ENCODE measurements at places on chromosomes 2 and 18.

- no peak for DNase-seq
Observed at GRCh38 chr2:83686863-83687262, 772.2 kb downstream of the SUCLG1 start.

DNA sequence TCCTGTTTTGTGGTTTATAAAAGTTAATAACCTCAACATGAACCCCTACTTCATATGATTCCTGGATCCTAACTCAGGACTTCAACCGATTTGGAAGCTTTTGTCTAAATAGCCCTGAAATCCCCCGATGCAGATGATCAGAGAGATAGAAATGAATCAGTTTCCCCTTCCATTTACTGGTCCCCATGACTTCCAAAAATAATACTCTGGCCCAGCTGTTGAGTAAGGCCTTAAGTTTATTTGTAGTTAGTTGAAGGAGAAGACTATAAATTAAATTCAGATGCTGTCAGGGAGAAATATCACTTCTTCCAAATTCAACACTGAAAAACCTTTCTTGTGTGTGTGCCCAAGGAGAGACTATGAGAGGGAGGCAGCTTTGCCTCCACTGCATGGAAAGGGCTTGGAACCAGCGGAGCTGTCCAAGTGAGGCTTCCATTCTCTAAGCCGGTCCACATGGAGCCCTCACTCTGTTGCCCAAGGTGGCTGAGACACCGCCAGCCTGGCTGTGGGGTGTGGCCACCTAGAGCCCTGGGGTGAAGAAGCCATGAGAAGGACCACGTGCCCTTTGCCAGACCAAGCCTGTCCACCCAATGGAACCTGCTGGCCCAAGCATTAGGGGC is 53.6 kb downstream of the PIEZO2 start:
- no peak for DNase-seq

- no peak for DNase-seq
Observed at GRCh38 chr2:190948671-190949070, 65.3 kb downstream of the STAT1 start.

- DNase-seq: no peak
Observed at GRCh38 chr18:13265911-13266217, 47.3 kb downstream of the LDLRAD4 start.

- DNase-seq: no peak
Observed at GRCh38 chr18:3388980-3389379, 61.0 kb upstream of the TGIF1 start.

- DNase-seq: no peak
Observed at GRCh38 chr18:36931106-36931505, 102.2 kb downstream of the KIAA1328 start.

DNA sequence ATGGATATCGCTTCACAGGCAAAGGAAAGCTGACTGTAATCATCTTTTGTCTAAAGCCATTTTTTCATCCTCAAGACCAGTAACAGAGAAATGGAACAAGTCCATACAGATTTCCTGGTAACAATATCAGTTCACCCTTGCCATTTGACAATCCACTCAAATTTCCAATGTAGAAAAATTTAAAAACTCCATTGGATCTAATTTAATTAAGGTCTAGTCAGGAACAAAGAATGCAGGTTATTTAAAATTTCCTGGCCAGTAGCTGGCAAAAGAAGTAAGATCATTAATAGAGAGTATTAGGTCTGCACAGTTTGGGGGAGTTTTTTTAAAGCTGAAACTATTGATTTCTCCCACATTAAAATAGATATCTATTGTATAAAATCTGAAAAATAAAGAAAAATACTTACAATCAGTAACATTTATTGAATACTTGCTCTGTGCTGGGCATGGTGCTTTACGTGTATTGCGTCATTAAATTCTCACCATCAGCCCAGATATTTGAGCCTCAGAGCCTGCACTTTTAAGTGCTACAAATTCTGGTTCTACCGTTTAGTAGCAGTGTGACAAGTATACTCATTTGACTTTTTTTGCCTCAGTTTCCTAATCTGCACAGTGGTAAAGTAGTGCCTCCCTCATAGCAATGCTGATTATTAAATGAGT is 41.8 kb downstream of the SMARCAL1 start:
- no peak for DNase-seq

DNA sequence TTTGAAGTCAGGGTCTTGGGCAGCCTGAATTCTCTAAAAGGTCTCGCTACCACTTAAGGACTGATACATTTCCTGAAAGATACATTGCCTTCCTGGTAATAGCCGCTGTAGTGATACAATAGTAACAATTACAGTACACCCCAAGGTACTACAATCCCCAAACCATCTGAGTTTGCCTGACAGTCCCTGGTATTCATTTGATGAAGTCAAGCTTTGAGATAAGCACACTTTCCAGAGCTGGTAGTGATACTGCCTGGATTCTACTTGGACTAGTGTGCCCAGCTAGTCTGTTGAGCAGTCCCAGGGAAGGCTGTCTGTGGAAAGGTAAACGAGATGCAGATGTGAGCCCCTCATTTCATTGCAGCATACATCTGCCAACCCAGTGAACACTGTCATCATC is 24.4 kb upstream of the ITGB6 start:
- DNase-seq: no peak

DNA sequence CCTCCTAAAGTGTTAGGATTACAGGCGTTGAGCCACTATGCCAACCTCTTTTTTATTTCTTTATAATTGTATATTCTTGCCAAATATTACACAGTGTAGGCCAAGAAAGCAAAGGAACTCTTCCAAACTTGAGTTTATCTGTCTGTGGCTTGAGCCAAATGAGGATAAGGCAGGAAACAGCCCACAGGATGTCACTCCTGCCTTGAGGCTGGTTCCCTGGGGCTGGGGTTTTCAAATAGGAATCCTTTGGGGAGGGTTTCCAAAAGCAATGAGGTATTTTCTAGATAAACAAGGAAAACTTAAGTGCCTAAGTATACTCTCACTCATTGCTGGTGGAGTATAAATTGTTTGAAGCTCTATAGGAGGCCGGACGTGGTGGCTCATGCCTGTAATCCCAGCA is 56.4 kb downstream of the ADCY3 start:
- DNase-seq: no peak

DNA sequence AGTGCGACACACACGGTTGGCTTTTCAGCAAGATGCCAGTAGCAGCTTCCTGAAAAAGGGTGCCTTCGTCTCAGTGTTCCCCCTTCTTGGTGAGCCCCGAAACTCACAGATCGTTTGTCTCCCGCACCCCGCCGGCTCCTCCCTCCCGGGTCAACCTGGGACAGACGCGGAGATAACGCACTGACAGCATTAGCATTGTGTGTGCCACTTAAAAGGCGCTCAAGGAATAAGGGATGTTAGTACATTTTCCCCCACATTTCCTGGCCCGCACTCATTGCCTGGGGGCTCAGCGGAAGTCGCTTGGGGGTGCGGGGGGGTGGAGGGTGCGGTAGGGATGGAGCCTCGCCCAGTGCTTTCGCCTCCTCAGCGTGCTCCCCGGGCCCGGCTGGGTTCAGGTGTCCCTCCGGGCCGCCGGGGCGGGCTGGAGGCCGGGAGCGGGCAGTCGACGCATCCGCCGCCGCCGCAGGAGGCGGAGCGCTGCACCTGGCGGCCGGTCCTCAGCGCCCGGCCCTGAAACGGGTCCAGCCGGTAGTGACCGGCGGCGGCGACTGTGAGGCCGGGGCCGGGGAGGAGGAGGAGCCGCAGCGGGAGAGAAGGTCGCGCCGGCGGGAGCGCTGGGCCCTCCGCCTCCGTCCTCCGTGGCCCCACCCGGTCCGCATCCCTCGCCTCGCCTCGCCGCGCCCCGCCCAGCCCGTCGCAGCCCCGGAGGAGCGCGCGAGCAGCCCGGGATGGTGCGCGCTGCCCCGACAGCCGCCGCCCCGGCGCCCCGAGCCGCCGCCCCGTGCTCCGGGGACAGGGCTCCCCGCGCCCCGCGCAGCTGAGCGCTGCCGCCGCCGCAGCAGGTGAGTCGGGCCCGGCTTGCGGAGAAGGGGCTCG is at the start of gene MFSD6:
Gene MFSD6 (plus strand): TSS at position 694 of the 876 bp plus-strand sequence. CDS start 27,675 bp downstream, outside the sequence.
- peak; percentile 46 for DNase-seq

DNA sequence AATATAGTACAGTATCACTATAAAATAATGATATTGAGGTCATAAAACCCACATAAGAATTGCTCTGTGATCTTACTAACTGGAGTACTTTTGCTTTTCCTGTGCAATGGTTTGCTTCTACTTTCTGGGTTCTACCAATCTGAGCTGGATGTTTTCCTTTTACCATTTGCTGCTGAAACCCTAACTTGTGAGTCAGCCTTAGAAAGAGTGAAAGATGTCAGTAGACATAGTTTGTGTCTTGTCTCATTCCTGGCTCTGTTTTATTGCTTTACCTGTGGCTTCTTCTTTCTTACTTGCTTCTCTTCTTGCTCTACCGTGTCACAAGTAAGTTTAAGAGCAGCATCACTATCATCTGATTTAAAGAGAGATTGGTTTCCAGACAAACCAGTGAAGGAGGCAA is 61.0 kb downstream of the MBD2 start:
- no peak for DNase-seq

GRCh38 chr2:182302174-182302573 is 124.7 kb downstream of the PDE1A start:
- DNase-seq: no peak

DNA sequence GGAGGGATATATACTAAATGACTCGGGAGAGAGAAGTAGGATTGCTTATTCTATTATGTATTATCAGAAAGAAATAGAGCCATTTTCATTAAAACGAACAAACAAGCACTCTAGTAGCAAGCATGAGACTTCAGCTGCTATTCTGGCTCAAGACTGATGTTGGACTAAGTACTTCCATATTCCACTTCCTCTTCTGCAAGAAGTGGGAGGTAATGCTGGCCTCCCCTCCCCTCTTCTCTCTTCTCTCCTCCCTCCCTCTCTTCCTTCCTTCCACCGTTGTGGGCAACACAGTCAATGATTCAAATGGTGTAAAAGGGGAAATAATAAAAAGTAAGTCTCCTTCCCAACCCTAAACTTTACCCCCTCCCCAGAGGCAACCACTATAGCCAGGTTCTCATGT is 62.6 kb downstream of the EMX1 start:
- DNase-seq: no peak

- DNase-seq: peak; percentile 86
Observed at GRCh38 chr2:10832203-10832936, 19.8 kb upstream of the PDIA6 start.

- peak; percentile 60 for DNase-seq
Observed at GRCh38 chr2:30231996-30232800, 864 bp downstream of the LBH start.

DNA sequence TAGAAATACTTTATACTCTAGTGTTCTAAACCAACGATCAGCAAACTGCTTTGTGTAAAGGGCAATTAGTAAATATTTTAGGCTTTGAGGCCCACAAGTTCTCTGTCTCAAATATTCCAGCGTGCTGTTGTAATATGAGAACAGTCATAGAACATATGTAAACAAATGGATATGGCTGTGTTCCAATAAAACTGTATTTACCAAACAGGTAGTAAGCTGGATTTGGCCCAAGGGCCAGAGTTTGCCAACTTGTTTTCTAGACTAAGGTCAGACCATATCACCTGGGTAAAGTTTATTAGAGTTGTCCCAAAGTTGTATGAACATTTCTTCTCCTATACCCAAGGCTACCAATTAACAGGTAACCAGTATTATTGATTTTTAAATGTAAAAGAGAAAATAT is 303.2 kb upstream of the MC4R start:
- no peak for DNase-seq

DNA sequence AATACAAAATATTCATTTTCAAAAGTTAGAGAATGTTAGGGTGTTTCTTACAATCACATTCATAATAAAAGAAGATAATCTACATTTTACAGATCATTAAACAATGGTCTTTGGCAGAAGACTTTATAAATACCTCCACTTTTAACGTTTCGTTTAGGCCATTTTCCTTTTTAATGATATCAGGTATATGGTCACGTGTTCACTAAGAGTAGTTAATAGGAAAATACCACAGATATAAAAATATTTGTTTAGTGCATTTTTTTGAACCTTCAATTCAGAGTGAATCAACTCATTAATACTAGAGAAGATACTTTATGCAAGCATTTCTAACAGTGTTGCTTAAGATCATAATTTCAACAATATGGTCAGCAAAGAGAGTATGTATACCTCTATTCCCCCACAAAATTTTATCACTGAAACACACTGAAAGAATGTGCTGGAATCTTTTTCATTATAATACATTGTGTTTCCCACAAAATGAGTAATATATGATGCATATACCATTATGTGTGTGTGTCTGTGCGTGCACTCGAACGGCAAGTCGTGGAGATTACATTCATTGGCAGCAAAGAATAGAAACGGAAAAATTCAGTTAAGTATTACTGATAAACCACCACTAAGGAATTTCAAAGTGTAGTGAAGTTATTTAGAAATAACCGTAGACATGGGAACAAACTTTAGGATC is 319.9 kb upstream of the THUMPD2 start:
- DNase-seq: no peak

DNA sequence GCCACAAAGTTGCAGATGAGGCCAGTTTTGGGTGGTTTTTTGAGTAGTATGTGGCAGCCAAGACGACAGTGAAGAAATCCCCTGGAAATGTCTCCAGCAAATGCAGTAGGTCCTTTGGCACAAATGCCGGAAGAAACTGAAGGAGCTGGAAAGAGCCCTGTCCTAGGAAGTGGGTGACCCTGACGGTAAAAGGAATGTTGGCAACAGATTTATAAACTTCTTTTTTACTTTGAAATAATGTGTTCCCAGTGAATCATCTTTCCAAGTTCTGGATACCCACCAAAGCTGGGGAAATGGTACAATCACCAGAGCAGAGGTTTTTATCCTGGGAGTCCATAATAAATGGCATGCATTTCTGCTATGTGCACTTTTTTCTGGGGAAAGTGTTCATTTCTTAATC is 112.9 kb downstream of the CSRNP3 start:
- DNase-seq: no peak

DNA sequence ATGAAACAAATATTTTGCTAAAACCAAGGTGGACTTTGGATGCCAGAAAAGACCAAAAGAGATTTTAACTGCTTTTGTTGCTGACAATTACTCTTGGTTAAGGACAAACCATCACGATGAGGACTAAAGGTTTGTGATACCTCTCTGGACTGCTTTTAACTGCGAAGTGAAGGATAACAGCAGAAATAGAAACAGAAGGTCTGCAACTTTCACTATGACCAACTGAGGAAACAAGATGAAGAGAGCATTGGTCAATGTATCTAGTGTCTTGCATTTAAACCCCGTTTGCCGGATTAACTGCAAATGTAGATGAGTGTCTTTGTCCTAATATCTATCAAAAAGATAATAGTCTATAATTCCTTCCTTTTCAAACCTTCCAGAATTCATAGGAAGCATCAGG is 541.7 kb downstream of the ERBB4 start:
- no peak for DNase-seq

- DNase-seq: no peak
Observed at GRCh38 chr2:171128461-171128860, 32.2 kb downstream of the TLK1 start.

DNA sequence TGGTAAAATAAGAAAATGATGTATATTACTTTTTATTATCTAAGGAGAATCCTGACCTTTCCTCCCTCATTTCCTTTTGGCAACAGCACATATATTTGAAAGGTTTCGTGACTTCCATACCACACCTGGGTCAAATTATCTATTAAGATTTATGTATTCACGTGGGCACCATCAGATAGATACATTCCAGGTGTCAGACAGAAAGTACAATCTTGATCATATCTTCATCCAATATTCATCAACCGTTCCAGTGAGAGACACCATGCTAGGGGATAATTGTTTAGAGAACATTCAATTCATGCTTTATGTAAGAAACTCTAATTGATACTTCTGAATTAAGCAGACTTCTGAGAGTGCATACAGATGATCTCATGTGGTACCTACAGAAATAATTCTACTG is 73.7 kb downstream of the SCN9A start:
- no peak for DNase-seq

Measured in stimulated activated CD4-positive, alpha-beta T cell treated with anti-CD3 and anti-CD28 coated beads, Interleukin-4, amount 100 ng/mL, for 48 hours (primary cell).